ENCODE measurements at places on chromosomes 4 and X.

DNA sequence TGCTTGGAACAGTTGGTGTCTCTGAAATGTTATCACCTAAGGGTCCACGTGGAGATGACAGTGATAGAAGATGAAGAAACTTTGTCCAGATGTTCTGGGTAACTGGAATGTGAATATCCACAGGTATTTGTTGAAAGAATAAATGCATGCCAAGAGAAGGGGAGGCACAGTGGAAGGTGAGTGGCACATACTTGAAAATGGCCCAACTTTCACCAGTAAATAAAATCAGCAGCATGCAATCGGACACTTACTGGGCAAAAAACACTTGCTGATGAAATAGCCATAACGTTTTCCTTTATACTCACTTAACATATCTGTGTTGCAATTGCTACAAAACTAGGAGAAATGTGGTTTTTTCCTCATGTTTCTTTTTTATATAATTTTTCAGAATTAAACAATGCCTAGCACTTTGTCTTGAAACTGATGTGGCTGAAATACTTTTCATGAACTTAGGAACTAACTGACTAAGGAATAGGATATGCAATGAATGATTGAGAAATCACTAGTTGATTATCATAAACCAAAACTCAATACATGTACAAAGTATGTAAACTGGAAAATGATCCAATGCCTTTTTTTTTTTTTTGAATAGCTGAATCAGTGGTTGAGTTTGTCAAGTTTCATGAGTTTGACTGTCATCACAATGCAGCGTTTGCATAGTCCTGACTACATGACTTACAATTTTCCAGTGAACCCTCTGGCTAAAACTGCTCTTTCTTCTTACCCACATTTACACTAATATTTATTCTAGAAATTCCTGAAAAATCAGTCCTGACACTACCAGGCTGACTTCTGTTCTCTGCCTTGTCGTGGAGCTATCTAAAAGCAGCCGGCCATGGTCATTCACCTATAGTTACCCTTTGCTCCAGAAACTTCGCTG is 127.4 kb downstream of the CPE start:
- no peak for DNase-seq

DNA sequence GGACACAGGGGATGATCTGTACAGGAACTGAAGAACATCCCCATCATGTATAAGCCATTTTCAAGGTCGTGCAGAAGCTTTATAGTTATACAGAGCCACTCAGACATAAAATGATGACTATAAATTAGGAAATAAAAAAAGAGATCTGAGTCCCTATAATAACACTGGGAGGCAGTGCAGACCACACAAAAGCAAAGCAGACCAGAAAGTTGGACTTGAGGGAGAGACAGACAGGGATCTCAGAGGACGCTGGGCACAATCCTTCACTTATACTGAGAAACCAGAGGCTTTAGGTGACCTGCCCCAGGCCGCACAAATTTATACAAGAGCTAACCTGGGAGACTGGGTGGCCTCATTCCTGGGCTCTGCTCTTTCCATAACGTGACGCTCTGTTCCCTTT is 70.5 kb downstream of the HADH start:
- DNase-seq, result no peak

DNA sequence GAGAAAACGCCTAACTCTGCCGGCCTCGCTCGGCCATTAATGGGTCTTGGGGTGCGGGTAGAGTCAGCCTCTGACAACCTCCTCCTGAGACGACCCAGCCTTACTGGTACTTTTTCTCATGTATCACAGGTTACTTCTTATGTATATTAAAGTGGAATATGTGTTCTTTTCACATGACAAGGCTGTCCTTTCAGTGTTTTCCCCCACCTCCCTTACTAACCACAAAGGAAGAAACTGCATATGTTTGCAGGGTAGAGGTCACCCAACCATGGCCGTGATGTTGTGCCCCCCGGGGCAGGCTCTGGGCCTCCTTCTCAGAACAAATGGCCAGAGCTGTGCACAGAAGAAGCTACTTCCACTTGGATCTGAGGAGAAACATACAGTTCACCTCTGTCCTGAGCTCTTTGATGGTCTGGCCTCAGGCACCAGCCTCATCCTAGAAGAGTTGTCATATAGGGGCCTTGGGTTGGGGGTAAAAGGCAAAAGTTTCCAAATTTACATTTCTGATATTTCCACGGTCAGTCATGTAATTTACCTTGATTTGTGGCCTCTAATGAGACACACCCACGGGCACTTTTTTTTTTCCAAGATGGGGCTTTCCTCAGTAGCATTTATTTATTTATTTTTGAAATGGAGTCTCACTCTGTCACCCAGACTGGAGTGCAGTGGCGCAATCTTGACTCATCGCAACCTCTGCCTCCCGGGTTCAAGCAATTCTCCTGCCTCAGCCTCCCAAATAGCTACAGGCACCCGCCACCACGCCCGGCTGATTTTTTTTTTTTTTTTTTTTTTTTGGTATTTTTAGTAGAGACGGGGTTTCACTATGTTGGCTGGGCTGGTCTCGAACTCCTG is 1.9 kb downstream of the SOWAHD start:
- no peak for DNase-seq

DNA sequence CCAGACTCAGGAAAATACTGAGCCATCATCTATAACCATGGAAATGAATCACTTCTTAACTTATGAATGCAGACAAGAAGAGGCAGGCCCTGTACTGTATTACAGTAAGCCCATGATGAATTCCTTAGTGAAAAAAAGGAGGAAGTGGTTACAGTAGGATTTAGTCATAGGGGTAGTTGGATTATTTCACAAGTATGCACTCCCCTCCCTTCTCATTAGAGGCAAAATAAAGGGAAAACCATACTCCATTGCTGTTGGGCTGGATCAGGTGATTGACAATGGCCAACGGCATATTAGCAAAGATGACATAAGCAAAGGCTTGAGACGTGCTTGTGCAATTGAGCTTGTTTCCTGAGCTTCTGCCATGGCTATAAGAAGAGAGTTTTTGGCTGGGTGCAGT is 181.1 kb upstream of the PRPS2 start:
- DNase-seq, result no peak

DNA sequence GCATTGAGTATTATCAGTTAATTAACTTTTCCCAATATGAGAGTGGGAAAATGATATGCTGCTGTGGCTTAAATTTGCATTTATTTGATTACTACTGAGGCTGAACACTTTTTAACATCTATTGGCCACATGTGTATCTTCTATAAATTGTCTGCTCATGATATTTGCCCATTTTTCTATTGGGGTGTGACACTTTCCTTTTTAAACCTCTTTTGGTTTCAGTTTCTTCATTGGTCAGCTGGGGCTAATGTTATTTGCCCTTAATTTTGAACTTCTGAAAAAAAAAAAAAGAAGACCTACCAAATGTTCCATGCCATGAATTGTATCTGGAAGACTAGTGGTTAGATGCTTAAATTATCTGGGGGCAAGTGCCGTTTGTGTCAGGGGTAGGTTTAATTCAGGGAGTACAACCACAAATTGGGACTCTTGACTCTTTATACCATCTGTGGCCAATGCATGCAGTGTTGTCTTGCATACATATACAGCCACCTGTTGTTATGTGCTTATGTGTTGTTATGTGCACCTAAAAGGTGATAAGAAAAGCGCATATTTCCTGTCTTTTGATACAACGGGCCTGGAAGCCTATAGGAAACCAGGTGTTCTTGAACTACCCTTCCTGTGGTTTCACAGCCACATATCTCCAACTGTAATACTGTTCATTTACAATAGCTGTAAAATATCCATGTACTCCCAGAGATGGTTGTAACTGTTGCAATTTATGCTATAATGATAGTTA is 49.0 kb downstream of the SH2D1A start:
- DNase-seq, result no peak

DNA sequence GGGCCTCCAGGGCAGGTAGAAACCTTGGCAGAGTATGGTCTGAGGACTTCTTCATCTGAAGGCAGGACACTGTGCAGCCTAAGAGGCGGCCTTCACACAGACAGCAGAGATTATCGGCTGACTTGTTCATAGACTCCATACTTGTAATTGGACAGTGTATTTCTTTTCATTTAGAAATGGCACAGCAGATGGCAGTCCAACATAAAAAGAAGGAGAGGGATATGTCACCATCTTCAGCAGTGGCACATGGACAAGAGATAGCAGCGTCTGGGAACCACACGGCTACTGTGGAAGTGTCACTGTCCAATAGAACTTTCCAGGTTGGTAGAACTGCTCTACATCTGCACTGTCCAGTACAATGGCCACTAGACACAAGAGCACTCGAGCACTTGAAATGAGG is 21.7 kb upstream of the GEMIN8 start:
- DNase-seq, result no peak

- DNase-seq, result no peak
These were observed 14.4 kb upstream of the CYBB start for GRCh38 chrX:37765507-37765906.

GRCh38 chrX:41594634-41595033 is 94.1 kb upstream of the GPR34 start:
- no peak for DNase-seq

- DNase-seq, result no peak
These were observed 884 bp downstream of the RELL1 start for GRCh38 chr4:37685161-37685822.

- DNase-seq, result no peak
These were observed 886 bp upstream of the NDST3 start for GRCh38 chr4:118033148-118034052.

GRCh38 chrX:30317308-30317707 is 8.1 kb upstream of the NR0B1 start:
- DNase-seq, result no peak

- DNase-seq, result no peak
These were observed 15.8 kb upstream of the LHFPL1 start for GRCh38 chrX:112695494-112695893.

DNA sequence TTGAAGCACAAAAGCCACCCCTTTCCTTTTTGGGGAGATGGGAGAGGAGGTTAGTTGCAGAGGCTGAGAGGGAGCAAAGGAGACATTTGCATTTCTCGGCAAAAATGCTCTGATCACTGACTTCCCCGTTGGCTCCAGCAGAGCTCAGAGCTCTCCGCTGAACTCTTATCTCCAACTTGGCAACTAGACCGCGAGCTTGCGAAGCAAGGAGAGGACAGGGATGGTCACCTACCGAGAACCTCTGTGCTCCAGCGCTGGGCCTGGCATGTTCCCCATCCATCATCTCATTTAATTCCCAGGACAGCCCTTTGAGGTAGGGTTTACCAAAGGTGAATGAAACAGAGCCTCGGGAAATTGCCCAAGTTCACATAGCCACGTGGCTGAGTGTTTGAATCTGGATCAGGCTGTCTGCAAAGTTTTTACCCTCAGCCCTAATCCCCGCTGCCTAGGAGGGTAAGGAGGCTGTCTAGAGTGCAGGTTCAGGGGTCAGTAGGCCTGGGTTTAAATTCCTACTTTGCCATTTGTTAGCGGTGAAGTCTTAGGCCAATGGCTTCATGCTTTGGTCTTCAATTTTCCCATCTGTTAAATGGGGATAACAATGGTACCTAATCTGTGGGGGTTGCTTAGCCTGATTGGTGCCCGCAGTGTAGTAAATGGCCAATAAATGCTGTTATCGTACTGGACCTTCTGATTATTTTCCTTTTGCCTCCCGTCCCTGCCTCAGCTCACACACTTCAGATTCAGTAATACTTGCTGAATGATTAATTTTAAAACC is 3.8 kb upstream of the CITED1 start:
- DNase-seq, result no peak

DNA sequence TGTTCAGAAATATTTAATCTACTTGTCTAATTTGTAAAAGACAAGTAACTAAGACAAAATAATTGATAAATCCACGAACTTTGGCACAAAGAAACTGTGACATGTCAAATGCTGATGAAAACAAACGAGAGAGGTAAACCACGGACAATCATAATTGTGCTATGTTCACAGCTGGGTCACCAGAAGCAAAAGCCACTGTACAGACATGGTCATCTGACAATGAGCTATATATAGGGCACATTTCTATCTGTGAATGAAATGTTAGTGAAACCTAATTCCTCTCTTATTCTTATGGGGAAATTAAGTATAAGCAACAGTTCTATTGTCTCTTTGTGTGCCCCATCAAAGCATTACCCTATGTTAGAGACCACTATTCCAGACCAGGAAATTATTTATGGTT is 444.0 kb upstream of the TRAM1L1 start:
- no peak for DNase-seq

DNA sequence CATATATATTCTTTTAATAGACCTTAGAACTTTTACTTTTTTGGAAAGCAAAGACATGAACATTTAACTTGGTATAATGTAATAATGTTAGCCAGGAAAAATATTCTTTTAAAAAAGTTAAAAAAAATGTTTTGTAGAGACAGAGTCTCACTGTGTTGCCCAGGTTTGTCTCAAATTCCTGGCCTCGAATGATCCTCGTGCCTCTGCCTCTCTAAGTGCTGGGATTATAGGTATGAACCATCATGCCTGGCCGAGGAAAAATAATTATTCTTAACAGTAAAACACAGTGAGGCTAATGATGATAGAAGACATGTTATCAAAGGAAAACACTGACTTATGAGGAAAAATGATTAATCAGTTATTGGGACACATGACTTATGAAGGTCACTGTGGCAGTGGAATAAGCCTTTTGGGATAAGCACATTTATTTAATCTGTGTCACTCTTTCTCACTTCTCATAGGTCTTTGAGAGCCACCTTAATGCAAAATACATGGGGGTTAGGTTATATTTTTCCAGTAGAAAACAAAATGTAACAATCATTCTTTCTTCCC is 6.0 kb upstream of the BMP2K start:
- no peak for DNase-seq

GRCh38 chr4:173398220-173398619 is 696 bp downstream of the SCRG1 start:
- no peak for DNase-seq

GRCh38 chr4:97786306-97786920 is 356.9 kb downstream of the STPG2 start:
- no peak for DNase-seq

DNA sequence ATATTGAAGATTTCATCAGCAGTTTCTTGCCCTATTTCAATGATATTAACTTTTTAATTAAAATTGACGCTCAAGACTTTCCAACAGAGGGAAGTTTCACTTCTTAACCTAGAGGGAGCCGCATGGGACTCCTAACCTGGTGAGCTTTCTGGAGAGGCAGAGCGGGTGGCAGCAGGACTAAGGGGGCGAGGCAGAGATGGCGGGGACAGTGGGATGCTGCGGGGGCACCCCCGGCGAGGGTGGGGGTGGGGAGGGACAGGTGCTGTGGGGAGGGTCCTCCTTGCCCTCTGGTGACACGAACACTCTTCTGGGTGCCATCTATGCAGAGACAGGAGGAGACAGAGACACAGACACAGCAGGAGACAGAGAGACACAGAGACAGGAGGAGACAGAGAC is 104.4 kb downstream of the ADRA2C start:
- DNase-seq, result no peak

- DNase-seq, result no peak
These were observed 170.0 kb downstream of the CENPC start for GRCh38 chr4:67375291-67375690.
